NCI-H2029 (cell line): ENCODE measurements at places on chromosomes 1 and 21.

GRCh38 chr21:35265170-35265877 lies 216.2 kb upstream of the RUNX1 start:
- no peak for DNase-seq

DNA sequence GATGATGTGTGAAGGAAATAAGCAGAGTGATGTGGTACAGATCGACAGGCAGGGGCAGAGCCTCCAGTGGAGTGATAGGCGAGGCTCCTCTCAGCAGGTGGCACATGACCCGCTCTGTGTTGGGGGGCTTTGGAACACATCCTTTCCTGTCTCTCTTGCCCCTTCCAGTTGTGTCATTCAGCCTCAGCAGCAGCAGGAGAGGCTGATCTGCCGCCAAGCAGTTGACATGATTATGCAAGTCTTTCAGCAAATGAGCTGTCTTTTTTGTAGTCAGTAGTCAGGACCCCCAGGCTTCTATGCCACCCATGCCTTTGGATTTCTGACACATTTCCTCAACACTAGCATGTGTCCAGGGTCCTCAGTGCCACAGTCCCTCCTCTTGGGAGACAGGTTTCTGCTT lies 307.1 kb upstream of the C1orf174 start:
- no peak for DNase-seq

GRCh38 chr1:83800066-83800465 lies 198.9 kb downstream of the TTLL7 start:
- no peak for DNase-seq

DNA sequence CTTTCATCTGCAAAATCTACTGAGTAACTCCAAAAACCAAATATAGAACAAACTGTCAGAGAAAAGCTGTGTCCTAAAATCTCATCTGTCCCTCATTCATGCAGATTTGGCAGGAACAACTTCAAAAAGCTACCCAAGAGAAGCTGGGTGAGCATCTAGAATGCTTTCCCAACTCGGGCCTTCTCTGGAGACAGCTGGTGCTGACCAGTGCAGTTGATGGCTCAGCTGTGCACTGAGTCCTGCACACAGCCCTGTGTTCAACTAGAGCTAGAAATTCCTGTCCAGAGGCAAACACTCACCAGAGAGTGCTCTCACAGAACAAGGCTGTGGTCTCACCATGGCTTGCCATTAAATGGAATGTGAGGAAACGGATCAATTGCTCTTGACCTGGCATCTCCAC lies 202.8 kb downstream of the ASTN1 start:
- no peak for DNase-seq

- DNase-seq = no peak
Measured at GRCh38 chr1:150566589-150567340, 12.6 kb downstream of the MCL1 start.

- DNase-seq = no peak
Measured at GRCh38 chr21:27673581-27673980, 706.7 kb upstream of the ADAMTS5 start.

GRCh38 chr1:155334962-155335361 lies 14.3 kb downstream of the RUSC1 start:
- DNase-seq = no peak

GRCh38 chr1:154657556-154657955 lies 49.6 kb upstream of the ADAR start:
- no peak for DNase-seq

GRCh38 chr1:72111662-72112061 lies 170.7 kb downstream of the NEGR1 start:
- no peak for DNase-seq

DNA sequence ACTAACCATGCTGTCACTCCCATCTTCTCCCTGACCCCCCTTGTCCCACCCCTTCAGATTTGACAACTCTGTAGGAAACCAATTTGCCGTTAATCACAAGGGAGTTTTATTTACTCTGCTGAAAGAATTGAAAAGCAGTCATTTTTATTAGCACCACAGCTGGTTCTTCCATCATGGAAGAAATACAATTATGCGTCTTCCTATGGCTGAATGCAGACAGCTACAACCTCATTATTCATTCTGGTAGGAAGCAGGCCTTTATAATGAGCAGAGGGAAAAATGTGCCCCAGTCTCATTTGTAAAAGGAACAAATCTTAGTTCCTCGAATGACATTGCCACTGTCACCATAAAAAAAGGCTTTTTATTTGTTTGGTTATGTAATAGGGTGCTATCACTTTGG lies 35.2 kb downstream of the JUN start:
- no peak for DNase-seq

- no peak for DNase-seq
Measured at GRCh38 chr1:11157394-11157793, 31.8 kb upstream of the ANGPTL7 start.

DNA sequence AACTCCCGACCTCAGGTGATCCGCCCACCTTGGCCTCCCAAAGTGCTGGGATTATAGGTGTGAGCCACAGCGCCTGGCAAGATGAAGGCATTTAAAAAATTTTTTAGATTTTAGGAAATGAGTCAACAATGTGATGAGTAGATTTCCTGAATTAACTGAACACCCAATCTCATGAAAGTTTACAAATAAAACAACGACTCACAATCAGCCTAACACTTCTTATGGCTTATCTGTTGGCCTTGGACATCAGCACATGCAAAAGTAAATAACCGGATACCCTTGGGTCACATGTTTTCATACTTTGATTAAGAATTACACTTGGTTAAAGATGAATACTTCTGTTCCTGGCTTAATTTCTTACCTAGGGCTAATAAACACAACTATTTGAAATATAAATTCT lies 3.0 kb downstream of the GNG12 start:
- no peak for DNase-seq

DNA sequence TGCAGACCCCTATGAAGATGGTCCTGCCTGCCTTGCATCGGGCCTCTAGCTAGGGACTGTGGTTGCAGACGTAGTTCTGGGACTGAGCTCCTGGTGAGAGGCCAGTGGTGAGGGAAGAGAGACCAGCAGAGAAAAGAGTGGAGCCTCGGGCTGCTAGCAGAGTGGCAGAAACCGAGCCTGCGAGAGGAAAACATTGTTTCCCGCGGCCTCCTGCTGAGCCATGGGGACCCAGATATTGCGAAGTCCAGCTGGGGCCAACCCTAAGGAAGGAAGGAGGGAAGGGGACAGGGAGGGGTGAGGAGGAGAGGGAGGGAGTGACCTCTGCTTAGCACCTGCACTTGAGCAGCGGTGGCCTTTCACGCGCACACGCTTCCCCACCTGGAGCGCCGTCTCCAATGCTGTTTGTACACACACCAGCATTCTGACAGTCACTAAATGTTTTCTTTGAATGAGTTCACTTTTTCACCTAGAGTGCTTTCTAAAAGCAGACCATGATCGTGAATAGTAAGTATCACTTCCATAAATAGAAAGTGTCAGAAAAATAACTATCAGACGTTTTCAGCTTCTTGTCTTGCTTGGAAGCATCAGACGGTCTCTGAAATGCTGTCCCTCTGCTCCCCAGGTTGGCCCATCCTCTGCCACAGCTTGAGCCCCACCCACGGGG lies 2.5 kb upstream of the FNDC10 start:
- no peak for DNase-seq

- peak; percentile 37 for DNase-seq
Measured at GRCh38 chr1:22930240-22930912, 42.3 kb downstream of the LACTBL1 start.
